ENCODE measurements at places on chromosomes 5 and 9.
A peak's percentile ranks its signal among the peaks of the same experiment; 100 is the strongest.

GRCh38 chr9:81737871-81738507 is 48.6 kb upstream of the TLE1 start:
- DNase-seq = no peak

DNA sequence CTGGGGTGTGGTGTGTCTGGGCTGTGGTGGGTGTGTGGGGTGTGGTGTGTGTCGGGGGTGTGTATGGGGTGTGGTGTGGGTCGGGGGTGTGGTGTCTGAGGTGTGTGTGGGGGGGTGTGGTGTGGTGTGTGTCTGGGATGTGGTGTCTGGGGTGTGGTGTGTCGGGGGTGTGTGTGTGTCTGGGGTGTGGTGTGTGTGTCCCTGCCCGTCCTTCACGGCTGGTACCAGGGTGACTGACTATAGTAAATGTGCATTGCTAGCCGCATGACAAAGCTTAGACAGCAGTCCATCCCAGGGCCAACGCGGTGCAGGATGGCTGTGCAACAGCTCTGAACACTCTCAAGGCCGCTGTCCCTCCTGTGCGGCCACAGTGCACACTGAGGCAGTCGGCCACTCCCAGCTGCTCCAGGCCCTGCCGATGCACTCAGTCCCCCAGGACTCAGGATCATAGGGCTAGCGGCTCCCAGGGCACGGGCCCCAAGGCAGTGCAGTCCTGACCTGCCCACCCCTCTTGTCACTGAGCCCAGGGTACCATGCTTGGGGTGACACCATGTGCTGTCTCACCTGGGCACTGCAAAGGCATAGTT is 54.0 kb downstream of the SECISBP2 start:
- no peak for DNase-seq

DNA sequence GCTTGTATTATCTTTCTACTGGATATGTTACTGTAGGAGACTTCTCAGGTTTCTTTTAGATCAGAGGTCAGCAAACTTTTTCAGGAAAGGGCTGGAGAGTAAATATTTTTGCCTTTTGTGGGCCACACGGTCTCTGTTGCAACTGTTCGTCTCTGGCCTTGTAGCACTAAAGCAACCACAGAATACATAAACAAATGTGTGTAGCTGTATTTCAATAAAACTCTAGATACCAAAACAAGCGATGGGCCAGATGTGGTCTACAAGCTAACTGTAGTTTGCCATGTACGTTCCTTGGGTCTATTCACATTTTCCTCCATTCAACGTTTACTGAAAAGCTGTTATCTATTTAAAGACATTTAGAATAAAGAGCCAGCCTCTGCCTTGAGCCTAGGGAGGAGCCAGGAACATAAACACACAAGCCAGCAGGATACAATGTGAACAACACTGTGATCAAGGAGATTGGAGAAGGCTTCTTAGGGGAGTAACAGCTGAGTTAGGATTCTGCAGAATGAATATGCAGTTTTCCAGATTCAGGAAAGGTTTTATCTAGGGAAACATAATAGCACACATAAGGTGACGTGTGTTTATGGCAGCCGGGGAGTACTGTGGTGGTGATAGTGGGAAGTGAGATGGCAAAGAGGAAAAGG is 33.0 kb upstream of the HOMER1 start:
- no peak for DNase-seq

- no peak for DNase-seq
These were observed 11.7 kb downstream of the B4GALT1 start for GRCh38 chr9:33155393-33155792.

DNA sequence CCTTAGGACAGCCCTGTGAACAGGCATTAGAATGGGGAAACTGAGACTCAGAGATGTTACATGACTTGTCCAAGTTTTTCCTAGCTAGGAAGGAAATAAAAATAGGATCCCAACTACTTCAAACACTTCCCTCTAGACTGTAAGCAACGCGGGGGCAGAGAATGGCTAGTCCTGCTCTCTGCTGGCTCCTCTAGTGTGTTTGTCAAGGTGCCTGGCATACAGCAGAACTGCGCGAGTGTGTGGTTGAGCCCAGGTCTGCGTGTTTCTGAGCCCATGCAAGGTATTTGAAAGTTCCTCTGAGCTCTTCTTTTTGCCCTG is 152.5 kb downstream of the MACROH2A1 start:
- no peak for DNase-seq

GRCh38 chr5:6026766-6027406 is 351.5 kb downstream of the MED10 start:
- peak; percentile 34 for DNase-seq

DNA sequence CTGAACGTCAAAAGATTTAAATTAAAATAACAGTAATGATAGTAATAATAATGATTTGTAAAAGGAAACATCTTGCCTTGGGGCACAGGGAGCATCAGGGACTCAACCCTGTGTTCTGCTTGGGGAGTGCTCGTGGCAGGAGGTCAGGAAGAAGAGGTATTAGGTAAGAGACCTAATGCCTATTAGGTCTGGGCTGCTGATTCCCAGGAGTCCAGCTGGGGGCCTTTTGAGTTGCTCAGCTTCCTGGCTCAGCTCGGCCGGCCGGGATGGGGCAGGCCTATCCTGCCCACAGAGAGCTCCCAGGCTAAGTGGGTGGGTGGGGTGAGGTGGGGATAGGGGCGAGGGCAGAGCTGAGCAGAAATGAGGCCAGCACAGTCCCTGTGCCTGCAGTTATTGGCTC is 17.5 kb downstream of the LMX1B start:
- no peak for DNase-seq

DNA sequence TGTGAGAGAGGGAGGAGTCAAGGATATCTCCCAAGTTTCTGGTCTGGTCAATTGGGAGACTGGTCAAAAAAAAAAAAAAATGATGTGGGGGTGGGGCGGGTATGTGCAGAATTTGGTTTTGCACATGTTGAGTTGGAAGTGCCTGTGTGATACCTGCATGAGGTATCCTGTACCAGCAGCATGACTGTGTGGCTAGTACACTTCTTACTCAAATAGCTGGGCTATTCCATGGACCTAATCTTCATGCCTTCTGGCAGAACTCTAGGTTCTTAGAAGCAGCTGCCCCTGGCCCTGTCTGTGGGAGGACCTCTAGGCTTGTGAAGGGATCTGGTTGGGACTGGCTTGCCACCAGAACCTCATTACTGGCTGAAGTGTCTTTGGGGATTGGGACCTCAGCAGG is 93.5 kb downstream of the RALGPS1 start:
- DNase-seq = no peak

GRCh38 chr9:29176231-29176630 is 1603.0 kb upstream of the C9orf72 start:
- DNase-seq = no peak

DNA sequence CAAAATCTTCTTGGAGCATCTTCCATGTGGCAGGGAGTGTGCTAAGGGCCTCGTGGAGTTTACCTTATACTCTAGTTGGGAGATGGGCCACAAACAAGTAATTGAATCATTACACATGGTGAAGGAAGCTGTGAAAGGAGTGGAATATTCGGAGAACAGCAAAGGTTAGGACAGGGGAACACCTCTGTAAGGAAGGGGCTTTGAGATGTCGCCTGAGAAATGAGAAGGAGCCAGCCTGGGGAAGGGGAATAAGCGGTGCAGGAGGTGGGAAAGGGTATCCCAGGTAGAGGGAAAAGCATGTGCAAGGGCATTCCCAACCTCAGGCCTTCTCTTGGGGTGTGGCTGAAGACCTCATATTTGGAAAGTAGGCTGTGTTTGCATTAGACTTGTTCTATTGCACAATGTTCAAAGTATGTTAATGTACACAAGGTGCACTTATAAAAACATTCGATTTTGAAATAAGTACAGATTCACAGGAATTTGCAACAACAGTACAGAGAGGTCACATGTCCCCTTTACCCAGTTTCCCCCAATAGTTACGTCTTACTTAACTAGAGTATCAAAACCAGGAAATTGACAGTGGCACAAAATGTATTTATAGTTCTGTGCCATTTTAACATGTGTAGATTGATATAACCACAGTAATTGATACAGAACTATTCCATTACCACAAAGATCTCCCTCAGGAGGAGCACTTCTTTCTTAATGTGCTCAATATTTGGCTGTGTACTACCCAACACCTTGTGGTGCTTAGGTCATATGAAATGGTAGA is 2.4 kb upstream of the STOM start:
- no peak for DNase-seq

DNA sequence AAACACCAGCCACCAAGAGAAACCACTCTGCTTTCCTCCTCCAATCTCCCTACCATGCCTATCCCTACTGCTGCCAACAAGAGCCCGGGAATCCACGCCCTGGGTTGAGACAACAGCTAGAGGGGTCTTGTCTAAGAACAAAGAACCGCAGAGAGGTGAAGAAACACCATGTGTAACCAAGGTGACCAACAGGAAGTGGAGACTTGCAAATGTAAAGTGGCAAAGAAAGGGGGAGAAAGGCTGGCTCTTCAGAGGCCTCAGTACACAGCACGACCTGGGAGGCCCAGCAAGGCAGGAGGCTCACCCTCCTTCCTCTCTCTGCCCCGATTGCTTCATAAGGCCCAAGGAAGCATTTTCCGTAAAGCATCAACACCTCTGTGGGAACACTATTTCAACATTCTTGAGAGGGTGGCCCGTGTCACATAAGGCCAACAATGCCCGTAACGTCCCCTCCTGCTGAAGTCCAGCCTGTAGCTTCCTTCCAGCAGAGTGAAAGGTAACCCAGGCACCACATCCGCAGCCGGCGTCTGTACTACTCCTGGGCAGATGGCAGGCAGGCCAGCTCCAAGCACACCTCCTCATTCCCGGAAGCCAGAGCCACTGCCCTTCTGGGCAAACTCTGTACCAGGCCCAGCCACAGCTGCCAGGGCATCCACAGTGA is 18.3 kb downstream of the CCNJL start:
- DNase-seq = no peak

DNA sequence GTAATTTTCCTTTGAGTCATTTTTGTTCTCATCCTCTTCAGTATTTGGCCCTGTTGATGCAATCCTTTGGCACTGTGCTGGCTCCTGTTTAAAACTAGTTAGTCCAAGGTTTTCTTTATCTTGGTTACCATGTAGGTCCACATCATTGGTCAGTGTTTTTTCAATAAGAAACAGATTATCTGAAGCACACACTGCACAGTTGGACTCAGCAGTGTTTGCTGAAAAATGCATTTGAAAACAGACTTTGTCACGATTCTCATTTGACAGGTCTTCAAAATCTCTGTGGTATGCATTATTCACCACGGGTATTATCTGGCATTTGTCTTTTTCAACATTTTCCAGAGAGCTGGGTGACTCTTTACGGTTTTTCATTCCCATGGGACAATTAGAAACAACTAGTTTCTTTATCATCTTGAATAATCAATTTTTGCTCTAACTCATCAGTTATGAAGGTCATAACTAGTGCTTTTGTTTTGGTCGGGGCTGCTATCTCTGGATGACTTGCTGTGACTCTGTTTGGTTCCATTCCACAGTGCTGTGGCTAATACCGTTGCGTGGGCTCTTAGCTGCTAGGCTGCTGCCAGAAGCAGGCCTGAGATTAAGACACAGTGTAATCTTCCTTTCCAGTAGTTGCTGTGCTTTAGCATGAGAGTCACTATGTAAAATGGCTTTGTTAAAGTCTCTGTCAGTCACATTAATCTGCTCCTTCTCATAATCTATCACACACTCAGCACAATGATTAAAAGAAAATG is 36.2 kb downstream of the NUDT12 start:
- no peak for DNase-seq

GRCh38 chr5:122153774-122154173 is 24.4 kb downstream of the ZNF474 start:
- no peak for DNase-seq

DNA sequence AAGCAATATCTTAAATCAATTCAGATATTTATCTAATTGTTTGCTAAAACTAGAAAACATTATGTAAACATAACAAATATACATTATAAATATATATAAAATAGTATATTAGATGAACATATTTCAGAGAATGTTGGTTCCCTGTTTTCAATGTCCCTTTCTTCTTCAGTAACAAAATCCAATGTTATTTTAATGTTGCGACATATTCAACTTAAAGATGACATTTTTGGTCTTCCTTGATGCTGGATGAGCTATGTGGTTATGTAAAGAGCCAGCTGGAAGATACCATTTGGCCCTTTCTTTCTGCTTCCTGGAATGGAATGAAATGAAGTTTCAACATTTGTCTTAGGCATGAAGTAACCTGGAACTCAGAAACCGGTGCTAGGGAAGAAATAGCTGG is 668.1 kb upstream of the CDH6 start:
- no peak for DNase-seq

DNA sequence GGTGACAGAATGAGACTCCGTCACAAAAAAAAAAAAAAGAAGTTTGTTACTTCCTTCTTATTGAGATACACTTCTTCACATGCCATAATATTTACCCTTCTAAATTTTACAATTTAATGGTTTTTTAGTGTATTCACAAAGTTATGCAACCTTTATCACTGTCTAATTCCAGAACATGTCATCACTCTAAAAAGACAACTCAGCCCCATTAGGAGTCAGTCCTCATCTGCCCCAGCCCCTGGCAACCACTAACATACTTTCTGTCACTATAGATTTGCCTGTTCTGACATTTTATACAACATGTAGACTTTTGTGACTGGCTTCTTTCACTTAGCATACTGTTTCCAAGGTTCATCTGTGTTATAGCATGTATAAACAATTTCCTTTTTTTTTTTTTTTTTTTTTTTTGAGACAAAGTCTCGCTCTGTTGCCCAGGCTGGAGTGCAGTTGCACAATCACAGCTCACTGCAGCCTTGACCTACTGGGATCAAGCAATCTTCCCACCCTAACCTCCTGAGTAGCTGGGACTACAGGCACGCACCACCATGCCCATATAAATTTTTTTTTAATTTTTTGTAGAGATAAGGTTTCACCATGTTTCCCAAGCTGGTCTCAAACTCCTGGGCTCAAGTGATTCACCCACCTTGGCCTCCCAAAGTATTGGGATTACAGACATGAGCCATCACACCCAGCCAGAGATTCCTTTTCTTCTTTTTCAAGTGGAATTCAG is 18.0 kb downstream of the AQP3 start:
- DNase-seq = no peak

GRCh38 chr5:164721656-164722055 is 1216.2 kb downstream of the MAT2B start:
- no peak for DNase-seq

GRCh38 chr5:34452170-34452828 is 203.8 kb upstream of the RAI14 start:
- peak; percentile 81 for DNase-seq

DNA sequence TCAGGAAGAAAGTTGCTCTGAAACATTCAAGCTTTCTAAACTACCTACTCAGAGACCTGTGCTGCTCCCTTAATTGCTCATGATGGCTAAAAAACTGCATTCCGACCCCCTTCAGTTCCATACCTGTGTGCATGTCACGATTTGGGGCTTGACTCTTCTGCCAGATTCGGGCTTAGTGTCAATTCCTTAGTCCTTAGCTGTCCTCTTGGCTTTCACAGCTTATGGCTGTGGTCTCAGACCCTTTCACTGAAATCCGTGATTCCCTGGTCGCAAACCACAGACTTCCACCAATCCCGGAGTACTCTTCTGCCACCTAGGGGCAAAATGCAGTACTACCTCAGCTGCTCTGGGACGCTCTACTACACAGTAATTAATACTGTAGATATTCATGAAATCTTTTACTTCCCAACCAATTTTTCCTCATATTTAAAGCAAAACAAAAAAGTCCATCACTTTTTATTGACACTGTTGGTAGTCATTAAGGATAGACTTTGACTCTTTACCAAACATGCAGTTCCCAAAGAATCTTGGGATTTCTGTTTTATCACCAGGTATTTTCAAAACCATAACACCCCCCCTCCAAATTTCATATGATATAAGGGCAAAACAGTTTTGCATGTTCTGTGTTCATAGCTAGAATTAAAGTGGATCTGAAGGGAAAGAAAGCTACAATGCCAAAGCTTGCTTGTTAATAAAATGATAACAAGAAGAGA is 617.4 kb downstream of the SLCO4C1 start:
- DNase-seq = peak; percentile 72
